ENCODE measurements at places on chromosomes 3 and 15.

GRCh38 chr3:179189759-179190158 lies 41.6 kb downstream of the PIK3CA start:
- DNase-seq, result no peak

GRCh38 chr3:96779810-96780209 lies 34.6 kb upstream of the EPHA6 start:
- DNase-seq, result no peak

- DNase-seq, result no peak
Measured at GRCh38 chr3:126126811-126127431, 43.0 kb upstream of the SLC41A3 start.

- no peak for DNase-seq
Measured at GRCh38 chr3:129118745-129119144, 2.9 kb downstream of the RAB43 start.

DNA sequence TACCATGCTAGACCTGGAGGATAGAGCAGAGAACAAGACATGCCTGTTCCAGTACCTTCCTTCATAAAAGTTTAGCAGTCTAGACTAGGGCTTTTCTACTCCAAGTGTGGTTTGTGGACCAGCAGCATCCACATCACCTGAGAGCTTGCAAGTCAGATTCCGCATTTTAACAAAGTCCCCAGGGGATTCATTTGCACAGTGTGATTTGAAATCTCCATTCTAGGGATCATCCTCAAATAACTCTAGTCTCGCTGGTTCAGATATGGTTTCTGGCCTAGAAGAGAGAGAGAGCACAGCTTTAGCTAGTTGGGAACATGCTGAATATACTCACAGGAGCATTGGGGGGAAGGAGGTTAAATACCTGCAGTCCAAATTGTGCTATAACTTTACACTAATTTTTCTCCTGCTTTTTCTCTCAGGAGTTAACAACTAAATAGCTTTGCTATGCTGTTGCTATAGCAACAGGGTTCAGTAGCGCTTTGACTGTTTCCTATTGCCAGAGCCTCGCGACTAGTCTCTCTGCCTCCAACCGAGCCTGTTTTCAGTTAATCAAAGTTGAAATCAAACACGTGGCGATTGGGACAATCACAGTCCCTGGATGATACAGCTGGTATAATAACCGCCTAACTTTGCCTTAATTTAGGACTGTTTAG lies 64.0 kb upstream of the RASGRF1 start:
- DNase-seq, result no peak

DNA sequence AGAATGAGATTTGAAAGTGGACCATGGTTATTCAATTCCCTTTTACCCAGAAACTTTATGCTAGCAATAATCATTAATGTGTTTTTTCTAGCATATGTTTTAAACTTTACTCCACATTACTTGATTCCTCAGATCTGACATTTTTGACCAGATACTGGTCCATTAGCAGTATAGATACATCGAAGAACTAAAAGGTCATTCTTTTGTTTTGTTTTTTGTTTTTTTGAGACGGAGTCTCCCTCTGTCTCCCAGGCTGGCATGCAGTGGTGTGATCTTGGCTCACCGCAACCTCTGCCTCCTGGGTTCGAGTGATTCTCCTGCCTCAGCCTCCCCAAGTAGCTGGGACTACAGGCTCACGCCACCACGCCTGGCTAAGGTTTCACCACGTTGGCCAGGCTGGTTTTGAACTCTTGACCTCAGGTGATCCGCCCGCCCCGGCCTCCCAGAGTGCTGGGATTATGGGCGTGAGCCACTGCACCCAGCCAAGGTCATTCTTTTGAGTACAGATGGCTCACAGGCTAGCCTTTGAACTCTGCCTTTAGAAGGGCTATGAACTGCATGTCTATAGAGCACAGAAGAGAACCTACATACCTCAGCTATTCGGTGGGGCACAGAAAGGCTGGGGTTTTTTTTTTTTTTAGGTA lies 28.6 kb downstream of the CHP1 start:
- no peak for DNase-seq
